Stimulated activated CD8-positive, alpha-beta memory T cell treated with anti-CD3 and anti-CD28 coated beads, Interleukin-7, amount 100 ng/mL, for 48 hours (primary cell): ENCODE measurements at places on chromosomes 6 and 20.

GRCh38 chr6:11231564-11232192, 790 bp downstream of the NEDD9 start:
- DNase-seq: no peak

DNA sequence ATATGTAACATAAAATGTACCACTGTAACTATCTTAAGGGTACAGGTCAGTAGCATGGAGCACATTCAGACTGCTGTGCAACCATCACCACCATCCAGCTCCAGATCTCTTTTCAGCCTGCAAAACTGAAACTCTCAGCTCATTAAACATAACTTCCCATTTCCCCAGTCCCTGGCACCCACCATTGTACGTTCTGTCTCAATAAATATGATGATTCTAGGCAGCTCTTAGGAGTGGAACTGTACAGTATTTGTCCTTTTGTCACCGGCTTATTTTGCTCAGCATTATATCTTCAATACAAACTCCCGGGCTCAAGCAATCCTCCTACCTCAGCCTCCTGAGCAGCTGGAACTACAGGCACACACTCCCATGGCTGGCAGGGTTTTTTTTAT, 1.5 kb downstream of the ZC3H12D start:
- no peak for DNase-seq

DNA sequence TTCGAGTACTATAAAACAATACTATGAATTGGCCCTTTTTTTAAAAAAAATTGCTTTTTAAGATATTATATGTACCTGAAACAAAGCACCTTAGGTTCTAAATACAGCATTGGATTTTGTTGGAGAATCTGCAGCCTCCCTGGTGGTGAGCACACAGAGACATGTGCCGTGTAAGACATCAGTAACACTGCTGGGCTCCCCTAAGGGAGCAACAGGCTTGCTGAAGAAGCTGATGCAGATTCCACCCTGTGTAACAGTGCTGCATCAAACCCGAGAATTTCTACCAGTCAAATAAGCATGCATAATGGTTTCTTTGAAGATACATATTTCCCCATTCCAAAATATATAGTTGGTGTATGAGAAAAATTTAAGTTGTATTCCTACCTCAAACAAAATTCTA, 17.4 kb downstream of the KIAA1586 start:
- no peak for DNase-seq

GRCh38 chr6:5287205-5287965, 26.1 kb downstream of the FARS2 start:
- no peak for DNase-seq

DNA sequence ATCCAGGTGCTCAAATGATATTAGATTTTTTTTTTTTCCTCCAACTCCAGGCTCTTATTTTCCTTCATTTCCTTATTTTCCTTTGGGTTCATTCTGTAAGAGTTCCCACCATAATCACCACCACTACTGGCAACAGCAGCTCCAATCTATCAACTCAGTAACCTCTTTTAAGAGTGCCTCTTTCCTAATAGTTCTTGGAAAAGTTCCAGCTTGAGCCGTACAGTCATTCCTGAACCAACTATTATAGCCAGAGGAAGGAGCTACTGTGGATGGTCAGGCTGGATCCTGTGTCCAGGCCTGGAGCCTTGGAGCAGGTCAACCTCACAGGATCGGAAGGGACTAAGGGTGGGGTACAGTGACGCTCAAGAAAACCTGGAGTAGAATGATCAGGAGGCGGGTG, 4.2 kb upstream of the ANGPT4 start:
- no peak for DNase-seq

GRCh38 chr20:2751878-2752566, 48.4 kb downstream of the CPXM1 start:
- DNase-seq: no peak

DNA sequence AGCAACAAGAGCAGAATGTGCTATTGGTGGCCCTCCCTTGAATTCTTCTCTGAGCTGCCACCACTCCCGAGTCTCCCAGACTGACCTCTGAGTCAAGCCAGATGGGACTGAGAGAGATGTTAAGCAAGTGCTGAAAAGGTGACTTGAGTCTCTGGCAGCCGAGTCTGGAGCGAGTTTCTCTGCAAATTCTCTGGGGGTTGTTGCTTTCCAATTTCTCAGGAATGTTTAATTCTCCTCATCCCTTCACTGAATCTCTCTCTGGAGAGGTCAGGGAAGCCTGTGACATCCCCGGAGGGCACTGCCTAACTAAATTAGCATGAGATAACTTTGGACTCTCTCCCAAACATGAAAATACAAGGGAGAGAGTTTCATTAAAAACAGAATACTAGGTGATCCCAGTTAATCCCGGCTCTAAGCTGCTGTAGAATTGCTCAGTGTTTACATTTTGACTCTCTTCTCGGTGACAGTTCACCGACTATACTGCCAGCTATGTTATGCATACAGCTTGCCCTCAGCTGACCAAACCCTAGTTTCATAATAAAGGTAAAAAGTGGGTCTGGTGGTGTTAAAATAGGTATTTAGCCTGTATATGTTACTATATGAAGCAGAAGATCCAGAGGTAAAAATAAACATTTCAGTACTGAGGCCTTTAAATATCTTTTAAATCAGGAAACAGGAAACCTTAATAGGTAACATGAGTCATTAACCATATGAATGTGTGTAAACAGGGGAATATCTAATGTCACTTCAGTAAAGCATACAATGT, 157.9 kb downstream of the FOXC1 start:
- no peak for DNase-seq

DNA sequence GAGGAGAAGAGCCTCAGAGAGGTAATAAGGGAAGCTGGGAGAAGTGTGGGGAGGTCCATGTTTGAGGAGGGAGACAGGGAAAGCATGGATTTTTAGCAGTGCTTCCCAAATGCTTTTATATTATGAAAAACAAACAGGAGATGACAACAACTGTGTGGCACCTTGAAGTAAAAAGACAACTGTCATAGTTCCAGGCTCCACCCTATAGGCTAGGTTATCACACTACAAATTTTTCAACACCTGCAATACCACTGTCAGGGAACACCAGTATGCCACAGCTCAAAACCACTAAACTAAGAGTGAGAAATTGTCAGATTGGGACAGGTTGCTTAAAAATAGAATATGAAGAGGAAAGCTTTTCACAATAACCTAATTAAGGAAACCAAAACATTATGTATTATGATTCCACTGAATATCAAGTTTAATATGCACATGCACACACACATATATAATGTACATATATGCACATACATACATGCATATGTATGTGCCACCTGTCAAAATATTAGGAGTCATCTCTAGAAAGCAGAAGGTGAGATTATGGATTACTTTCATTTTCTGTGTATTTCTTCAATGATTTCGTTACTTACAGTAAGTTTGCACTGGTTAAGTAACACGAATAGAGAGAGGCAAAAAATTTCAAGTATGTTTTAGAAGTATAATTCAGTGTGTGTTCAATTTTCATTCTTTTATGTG, 261.2 kb downstream of the PTPRK start:
- no peak for DNase-seq

GRCh38 chr6:77368660-77369313, 94.5 kb downstream of the HTR1B start:
- DNase-seq: no peak

- DNase-seq: no peak
Measured at GRCh38 chr6:6964675-6965074, 143.1 kb upstream of the RREB1 start.

DNA sequence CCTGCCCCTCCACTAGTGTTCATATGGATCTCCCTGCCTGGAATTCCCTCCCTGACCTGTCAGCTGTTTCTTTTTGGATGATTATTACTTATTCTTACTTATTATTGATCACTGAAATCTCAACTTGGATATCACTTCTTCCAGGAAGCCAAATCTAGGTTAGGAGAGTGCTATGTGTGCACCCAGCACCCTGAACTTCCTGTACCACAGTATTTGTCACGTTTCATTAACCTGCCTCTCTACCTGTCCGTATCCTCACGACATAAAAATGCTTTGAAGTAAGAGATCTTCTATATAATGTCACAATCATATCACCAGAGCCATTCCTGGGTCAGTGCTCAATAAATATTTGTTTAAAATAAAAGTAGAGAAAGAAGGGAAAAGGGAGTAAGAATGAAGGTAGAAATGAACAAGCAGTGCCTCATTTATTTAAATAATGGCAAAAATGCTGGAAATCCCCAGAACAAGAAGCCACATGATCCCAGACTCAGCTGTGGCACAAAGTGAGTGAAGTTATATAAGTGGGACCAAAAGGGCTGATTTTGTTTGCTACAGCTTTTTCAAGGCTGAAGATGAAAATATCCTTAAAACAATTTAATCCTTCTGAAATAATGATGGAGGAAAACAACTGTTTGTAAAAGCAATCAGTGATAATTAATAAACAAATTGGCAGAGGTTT, 88.0 kb upstream of the MANEA start:
- DNase-seq: no peak

- no peak for DNase-seq
Measured at GRCh38 chr6:152018876-152019275, 211.4 kb downstream of the ESR1 start.
